Body of pancreas (tissue), 4 donors: ENCODE measurements at places on chromosomes 12 and 14. TPM values are rescaled to one million over a fixed set of nuclear protein-coding genes. Genes with fewer than 3 reads are reported as not detected.

DNA sequence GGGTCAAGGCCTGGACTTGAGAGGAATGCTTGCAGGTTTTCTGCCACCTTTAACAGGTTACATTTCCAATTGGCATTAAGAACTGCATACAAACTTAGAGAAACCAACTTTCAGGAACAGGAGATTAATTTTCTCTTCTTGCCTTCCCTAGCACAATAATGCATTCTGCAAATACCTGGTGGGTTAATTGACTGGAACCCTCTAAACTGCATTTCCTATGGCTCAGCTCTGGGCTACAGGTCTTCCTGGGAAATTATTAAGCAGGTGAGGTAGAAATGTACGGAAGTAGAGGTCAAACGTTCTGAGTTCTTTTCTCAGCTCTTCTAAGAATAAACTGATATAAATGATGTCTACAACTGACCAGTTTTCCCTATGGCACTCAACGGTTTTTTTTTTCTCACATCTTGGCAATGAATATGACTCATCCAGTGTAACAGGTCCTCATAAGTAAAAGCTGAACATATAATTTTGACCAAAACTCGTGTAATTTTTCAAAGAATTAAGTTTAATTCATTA, 144.9 kb upstream of the PELI2 start:
- DNase-seq, result no peak

DNA sequence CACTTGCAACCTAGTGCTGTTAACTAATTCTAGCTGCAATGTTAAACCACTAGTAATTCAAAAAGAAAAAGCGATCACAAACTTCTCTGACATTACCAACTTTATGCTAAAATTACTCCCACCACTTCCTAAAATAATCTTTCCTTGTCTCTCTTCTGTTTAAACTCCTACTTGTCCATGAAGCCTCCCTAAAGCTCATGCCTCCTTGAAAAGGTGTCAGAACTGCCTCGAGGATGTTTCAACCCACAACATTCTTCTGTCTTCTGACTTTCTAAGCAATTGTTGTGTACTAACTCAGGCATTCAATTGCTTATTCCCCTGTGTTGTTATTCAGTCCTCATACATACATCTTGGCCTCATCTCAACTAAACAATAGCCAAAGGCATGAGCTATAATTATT, 5.9 kb downstream of the GNPTAB start:
- DNase-seq, result no peak

DNA sequence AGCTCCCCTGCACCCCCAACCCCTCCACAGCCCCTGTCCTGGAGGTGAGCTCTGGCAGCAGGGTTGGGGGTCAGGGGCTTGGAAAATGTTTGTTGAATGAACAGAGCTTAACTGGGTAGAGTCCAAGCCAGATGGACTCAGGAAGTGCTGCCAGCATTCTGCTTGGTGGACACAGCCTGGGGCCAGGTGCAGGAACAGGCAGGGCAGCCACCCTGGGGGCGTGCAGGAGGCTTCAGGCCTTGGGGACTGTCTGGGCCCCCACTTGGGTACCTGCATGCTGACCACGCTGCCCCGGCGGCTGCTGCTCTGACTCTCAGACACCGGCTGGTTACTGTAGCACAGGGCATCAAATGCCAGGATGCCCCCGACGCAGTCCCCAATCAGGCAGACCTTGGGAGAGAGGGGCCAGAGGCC, 15.7 kb downstream of the ARL6IP4 start:
- no peak for DNase-seq

The SPX gene
- 49.5 TPM for total RNA-seq

The LMO3 gene
- 46.2 TPM for total RNA-seq
